Stimulated activated CD8-positive, alpha-beta memory T cell treated with anti-CD3 and anti-CD28 coated beads, Interleukin-7, amount 100 ng/mL, for 1 hour (primary cell): ENCODE measurements at places on chromosomes 4 and X.

DNA sequence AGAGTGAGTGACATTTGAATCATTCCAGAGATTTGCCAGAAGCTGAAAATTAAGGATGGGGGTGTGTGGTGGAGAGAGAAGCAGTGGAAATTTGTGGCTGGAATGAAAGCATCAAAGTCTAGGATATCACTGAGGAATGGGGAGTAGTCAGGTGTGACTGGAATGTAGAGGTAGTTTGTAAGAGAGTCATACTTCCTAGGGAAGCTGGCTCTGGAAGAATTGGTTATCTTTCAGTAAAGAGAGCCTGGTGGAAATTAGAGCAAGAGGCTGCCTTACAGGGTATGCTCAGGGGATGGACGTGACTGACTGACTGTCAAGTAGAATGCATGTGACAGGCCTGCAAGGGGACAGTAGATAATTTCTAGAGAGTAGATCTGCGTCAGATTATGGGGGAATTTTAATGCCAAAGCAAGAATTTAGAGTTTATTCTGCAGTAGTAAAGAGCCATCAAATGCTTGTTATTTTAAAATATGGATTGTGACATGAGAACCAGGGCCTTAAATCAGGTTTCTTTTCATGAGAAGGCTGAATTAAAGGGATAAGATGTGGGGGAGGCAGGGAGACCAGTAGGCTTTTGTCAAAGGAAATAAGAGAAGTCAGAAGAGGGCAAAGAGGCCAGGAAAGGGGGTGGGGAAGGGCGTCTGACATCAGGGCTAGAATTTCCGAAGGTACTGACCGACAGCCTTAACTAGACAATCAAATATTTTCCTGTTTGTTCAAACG lies 109.9 kb downstream of the AFF1 start:
- DNase-seq: no peak

DNA sequence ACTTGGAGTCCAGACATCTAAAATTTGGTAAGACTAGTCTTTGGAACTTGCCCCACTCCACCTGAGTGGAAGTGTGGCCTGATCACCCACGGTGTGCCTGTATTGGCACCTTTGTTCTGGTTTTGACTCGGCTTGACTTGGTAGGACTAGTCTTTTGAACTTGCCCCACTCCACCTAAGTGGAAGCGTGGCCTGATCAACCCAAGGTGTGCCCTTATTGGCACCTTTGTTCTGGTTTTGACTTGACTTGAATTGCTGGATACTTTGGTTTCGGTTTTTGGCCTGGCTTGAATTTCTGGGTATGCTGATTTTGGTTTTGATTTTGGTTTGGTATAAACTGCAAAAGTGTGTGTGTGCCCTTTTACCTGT lies 44.7 kb upstream of the UGT2B7 start:
- no peak for DNase-seq

GRCh38 chrX:46922611-46923010 lies 10.4 kb downstream of the JADE3 start:
- no peak for DNase-seq

DNA sequence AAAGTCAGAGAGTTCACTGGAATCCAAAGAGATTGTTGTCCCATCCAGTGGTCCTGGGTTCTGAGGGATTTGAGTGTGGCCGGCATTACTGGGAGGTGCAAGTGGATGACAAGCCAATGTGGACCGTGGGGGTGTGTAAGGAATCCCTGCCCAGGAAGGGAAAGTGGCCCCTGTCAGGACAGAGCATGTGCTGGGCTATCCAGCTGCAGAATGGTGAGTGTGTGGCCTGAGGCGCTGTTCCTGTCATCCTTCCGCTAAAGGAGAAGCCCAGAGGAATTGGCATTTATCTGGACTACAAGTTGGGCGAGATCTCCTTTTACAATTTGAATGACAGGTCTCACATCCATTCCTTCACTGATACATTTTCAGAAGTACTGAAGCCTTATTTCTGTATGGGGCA lies 20.4 kb upstream of the TRIM60 start:
- no peak for DNase-seq

GRCh38 chr4:99655308-99656081 lies 2.1 kb downstream of the C4orf54 start:
- no peak for DNase-seq

GRCh38 chrX:55007656-55008055 lies 7.5 kb downstream of the APEX2 start:
- no peak for DNase-seq

GRCh38 chrX:150972450-150972849 lies 10.7 kb upstream of the HMGB3 start:
- DNase-seq: no peak

DNA sequence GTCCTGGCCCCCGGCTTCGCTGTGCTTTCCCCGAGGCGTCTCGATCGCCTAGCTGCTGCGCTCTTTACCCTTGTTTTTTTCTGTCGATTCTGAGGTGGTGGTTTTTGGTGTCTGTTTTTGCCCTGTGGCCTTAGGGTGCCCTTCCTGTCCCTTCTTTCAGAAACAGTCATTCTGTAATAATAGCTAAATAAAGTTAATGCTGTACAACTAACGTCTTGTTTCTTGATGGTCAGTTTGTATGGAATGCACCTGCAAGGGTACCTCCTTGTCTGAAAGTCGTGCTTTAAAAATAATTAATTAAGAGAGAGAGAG lies 686 bp downstream of the FIP1L1 start:
- DNase-seq: no peak

DNA sequence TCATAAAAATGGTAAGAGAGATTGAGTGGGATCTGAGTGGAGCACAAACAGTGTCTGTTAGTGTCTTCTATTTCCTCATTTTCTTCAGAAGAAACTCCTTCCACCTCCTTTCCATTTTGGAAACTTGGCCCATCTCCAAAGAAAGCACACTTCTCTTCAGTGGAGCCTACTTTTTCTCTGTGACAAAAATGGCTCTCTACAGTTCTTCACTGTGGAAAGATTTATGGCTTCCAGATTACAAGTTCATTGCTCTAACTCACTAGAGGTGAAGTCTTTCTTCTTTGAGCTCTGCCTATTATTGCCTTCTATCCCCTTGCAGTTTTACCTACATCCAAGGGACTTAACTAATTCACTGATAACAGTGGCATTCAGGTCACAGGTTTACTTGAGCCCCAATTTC lies 325.8 kb downstream of the ANTXR2 start:
- no peak for DNase-seq

- no peak for DNase-seq
Measured at GRCh38 chrX:140526171-140526570, 21.3 kb upstream of the SOX3 start.

- no peak for DNase-seq
Measured at GRCh38 chrX:153537080-153537479, 19.6 kb downstream of the ATP2B3 start.
